ENCODE measurements at places on chromosomes 1 and 21.

- no peak for DNase-seq
Observed at GRCh38 chr1:42392255-42392654, 11.7 kb downstream of the RIMKLA start.

- no peak for DNase-seq
Observed at GRCh38 chr21:19463966-19464365, 1060.4 kb upstream of the TMPRSS15 start.

DNA sequence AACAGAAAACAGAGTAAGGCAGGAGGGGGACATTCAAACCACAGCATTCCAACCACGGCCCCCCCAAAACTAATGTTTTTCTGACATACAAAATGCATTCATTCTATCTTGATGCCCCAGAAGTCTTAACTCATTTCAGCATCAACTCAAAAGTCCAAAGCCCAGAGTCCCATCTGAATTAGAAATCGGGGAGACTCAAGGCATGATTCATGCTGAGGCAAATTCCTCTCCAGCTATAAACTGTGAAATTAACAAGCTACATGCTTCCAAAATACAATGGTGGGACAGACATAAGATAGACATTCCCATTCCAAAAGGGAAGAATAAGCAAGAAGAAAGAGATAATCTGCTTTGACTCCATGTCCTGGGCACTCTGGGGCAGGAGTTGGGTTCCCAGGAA lies 73.9 kb downstream of the KCNJ15 start:
- DNase-seq: no peak

DNA sequence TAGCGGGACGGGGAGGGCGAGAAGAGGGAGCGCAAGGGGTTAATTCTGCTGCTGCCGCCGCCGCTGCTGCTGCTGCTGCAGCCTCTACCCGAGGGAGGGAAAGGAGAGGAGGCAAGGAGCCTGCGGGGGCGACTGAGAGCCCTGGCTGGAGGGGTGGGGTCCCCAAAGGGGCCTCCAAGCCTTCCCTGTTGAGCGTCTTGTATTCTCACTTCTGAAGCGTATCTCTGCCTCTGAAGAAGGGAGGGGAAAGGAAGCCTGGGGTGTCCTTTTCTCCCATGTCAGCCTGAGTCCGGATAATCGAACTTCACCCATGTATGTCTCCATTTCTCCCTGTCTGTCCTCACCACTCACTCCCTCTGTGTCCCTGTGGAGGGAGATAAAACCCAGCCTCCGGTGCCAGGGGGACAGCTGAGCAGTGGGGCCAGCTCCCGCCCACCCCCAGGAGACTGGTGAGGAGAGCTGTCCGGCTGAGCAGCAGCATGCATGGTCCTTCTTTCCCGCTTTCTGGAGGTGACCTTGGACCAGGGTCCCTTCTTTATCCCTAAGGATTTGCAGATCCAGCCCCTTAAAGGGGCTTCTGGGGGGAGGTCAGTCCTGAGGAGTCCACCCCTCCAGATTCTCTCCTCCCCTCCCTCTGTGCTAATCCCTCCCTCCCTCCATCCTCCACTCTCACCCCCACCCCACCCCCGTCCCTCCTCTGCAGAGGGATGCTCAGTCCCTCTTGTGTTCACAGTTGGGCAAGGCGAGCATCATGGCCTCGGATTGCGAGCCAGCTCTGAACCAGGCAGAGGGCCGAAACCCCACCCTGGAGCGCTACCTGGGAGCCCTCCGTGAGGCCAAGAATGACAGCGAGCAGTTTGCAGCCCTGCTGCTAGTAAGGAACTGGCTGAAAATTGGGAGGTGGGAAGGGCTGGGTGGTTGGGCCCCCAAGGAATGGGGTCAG lies 1.0 kb downstream of the NCDN start:
- DNase-seq: no peak

GRCh38 chr1:48462716-48463302 lies 9.2 kb downstream of the SPATA6 start:
- DNase-seq: no peak

Data from K562 (cell line).